ENCODE measurements at places on chromosomes 6 and 20. TPM values are rescaled to one million over a fixed set of nuclear protein-coding genes. Genes with fewer than 3 reads are reported as not detected.

The METTL24 gene
- 28.1 TPM for total RNA-seq

The RNF217 gene
- 54.9 TPM for total RNA-seq

- peak overlapping the region; percentile 66 for H3K4me3 ChIP-seq
- peaks cover 48% of the 10 kb centered on the region for H3K4me1 ChIP-seq
- no peaks in the 10 kb centered on the region for H3K36me3 ChIP-seq
- peak; percentile 47 for DNase-seq
- H3K27me3 ChIP-seq, result peaks cover 65% of the 10 kb centered on the region
- H3K27ac ChIP-seq, result peak overlapping the region; percentile 80
Measured at GRCh38 chr6:166005944-166006899, 161.4 kb downstream of the TBXT start.

The CST4 gene
- total RNA-seq, result not detected

The MYO6 gene
- 70.0 TPM for total RNA-seq

The LEMD2 gene
- total RNA-seq, result 82.2 TPM

The TNFAIP3 gene
- total RNA-seq, result 64.0 TPM

GRCh38 chr6:41966961-41967311 is 25.3 kb upstream of the CCND3 start:
- H3K27me3 ChIP-seq, result no peaks in the 10 kb centered on the region
- peaks cover 11% of the 10 kb centered on the region for H3K4me1 ChIP-seq
- no peak for DNase-seq
- no peak overlapping the region for H3K27ac ChIP-seq
- no peaks in the 10 kb centered on the region for H3K36me3 ChIP-seq
- H3K4me3 ChIP-seq, result no peak overlapping the region

- DNase-seq, result no peak
- H3K27ac ChIP-seq, result no peak overlapping the region
- no peak overlapping the region for H3K4me3 ChIP-seq
- H3K36me3 ChIP-seq, result no peaks in the 10 kb centered on the region
- H3K4me1 ChIP-seq, result peaks cover 16% of the 10 kb centered on the region
Measured at GRCh38 chr20:19520261-19520660, 237.8 kb upstream of the RIN2 start.

DNA sequence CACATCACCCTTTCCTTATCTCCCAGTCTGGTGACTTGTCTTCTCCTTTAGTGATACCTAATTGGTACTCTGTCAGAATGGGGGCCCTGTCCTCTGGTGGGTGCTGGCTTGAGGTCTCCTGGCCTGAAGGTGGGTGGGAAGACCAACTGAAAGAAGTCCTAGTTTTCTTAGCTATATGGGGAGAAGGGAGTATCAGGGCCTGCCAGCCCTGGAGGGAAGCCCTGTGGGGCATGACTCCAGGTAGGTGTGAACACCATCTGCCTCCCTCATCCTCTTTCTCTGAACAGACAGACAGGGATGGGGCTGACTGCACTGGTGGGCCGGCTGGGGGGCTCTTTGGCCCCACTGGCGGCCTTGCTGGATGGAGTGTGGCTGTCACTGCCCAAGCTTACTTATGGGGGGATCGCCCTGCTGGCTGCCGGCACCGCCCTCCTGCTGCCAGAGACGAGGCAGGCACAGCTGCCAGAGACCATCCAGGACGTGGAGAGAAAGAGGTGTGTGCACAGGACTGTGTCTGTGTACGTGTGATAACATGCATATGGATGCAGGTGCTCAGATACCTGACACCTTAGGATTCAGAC is 4.8 kb downstream of the CRIP3 start:
- H3K27ac ChIP-seq, result no peak overlapping the region
- H3K27me3 ChIP-seq, result peaks cover 20% of the 10 kb centered on the region
- no peaks in the 10 kb centered on the region for H3K36me3 ChIP-seq
- H3K4me1 ChIP-seq, result peaks cover 3% of the 10 kb centered on the region
- DNase-seq, result no peak
- no peak overlapping the region for H3K4me3 ChIP-seq

The GLP1R gene
- total RNA-seq, result not detected

The SRMS gene
- total RNA-seq, result not detected

The MAS1 gene
- not detected for total RNA-seq

DNA sequence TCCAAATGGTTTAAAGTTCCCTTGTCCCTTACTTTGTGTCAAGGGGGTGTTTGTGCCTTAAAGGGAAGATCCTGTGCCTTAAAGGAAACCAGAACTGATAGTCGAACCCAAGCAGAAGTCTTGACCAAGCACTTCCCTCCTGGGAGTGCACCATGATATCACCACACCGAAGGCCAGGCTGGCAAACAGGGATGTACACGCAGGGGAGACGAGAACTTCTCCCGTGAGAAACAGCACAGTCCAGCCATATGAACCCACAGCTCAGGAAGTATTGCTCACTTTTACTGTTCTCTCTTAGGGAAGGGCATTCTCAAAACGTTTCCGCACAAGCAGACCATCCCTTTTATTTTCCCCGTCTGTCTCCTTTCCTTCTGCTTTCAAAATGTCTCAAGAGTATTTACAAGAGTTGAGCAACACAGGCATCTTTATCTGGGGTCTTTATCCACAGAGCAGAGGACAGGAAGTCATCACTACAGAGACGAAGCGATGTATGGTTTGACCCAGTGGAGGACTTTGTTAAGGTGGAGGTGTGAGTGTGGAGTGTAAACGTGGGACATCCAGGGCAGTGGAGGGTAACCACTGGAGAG is 12.8 kb upstream of the SERPINB1 start:
- H3K4me1 ChIP-seq, result peaks cover 66% of the 10 kb centered on the region
- no peaks in the 10 kb centered on the region for H3K36me3 ChIP-seq
- peak overlapping the region; percentile 57 for H3K4me3 ChIP-seq
- peak overlapping the region; percentile 100 for H3K27ac ChIP-seq
- DNase-seq, result no peak
- no peaks in the 10 kb centered on the region for H3K27me3 ChIP-seq

The MYCT1 gene
- total RNA-seq, result 2.3 TPM

The UBD gene
- 0.50 TPM for total RNA-seq

The TBX18 gene
- 10.1 TPM for total RNA-seq

DNA sequence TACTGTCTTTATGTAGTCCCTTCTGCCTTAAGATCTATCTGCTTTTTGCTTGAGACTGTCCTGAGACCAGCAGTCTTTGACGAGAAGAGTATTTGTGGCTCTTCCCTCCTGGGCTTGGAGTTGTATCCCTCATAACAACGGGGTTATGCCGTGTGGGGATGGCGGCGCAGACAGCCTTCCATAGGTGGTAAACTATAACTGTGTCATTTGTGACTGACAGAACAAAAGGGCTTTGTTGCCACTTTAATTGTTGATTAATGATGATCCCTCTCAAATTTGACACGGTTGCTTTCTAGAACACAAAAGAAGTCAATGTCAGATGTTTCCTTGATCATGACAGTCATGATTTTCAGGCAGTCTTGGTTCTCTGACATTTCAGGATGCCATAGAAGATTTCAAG is 196.6 kb downstream of the JARID2 start:
- H3K36me3 ChIP-seq, result no peaks in the 10 kb centered on the region
- no peak overlapping the region for H3K4me3 ChIP-seq
- no peak overlapping the region for H3K27ac ChIP-seq
- H3K4me1 ChIP-seq, result peaks cover 61% of the 10 kb centered on the region

GRCh38 chr20:19022118-19022575 is 190.3 kb upstream of the SLC24A3 start:
- H3K4me1 ChIP-seq, result peaks cover 19% of the 10 kb centered on the region
- DNase-seq, result no peak
- no peaks in the 10 kb centered on the region for H3K36me3 ChIP-seq
- no peak overlapping the region for H3K27ac ChIP-seq
- H3K27me3 ChIP-seq, result no peaks in the 10 kb centered on the region
- H3K4me3 ChIP-seq, result no peak overlapping the region

The PDE7B gene
- 16.5 TPM for total RNA-seq

The VSTM2L gene
- total RNA-seq, result 31.9 TPM

The CALHM5 gene
- total RNA-seq, result 1.4 TPM

- H3K27ac ChIP-seq, result peak overlapping the region; percentile 93
- no peaks in the 10 kb centered on the region for H3K27me3 ChIP-seq
- DNase-seq, result peak; percentile 49
Measured at GRCh38 chr6:43172104-43173007, 1.3 kb downstream of the SRF start.

DNA sequence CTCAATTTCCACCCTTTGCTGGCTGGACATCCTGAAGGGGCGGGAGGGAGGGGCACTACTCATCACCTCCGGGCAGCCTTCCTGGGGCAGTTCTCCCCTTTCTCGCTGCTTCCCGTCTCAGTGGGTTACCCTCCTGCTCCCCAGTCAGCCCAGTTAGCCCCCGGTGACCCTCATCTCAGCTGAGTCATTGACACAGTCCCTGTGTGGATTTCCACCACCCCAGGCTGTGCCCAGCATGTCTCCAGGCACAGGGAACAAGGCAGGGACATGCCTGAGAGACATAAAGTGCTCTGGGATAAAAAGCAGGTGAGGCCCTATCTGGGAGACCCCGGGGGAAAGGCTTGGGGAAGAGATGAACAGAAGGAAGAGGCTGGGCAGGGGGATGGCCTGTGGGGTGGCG is 29.9 kb upstream of the HMGA1 start:
- no peaks in the 10 kb centered on the region for H3K36me3 ChIP-seq
- no peak for DNase-seq
- no peaks in the 10 kb centered on the region for H3K27me3 ChIP-seq
- no peak overlapping the region for H3K4me3 ChIP-seq
- no peak overlapping the region for H3K27ac ChIP-seq
- H3K4me1 ChIP-seq, result peaks cover 2% of the 10 kb centered on the region

DNA sequence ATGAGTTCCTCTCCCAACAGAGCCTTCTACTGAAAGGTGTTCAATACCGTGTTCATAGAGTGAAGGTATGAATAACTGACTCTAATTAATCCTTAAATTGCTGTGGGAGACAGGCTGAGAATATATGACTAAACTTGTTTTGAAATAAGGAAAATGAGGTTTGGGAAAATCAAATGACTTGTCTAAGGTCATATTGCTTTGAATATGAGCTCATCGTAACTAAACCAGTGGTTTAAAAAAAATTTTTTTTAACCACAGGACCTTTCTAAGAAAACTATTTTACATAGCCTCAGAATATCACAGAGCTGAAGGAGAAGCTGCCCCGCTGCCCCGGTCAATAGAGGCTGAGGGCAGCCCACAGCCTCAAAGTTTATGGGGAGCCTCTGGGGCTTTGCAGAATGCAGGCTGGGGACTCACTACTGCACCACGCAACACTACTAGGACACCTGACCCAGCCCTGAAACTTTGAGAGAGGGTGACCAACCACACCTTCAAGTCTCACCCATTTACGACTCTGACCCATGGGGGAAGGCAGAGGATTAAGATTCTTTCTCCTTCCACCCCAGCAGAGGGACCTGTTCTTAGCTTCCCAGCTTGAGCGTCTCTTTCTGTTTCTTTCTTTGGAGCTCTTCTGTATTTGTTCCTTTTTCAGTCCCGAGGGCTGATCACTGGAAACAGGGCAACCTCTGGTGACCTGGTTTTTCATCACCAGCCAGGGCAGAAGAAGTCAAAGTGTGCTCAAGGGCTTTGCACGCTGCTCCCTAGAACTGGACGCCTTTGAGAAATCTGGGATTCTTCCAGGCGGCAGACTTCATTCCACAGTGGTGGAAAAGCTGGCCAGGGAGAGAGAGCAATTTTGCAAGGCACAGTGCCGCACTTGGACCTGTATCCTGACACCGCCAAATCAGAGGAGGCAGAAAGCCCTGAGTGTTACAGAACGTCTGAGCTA is 220.2 kb downstream of the ATXN1 start:
- no peaks in the 10 kb centered on the region for H3K4me1 ChIP-seq
- no peak overlapping the region for H3K4me3 ChIP-seq
- no peak overlapping the region for H3K27ac ChIP-seq

The LY86 gene
- not detected for total RNA-seq

The SLC35F1 gene
- total RNA-seq, result 0.64 TPM

Measured in mesothelial cell of epicardium (in vitro differentiated cells).